NCI-H187 (cell line): ENCODE measurements at places on chromosomes 16 and 17.
A peak's percentile ranks its signal among the peaks of the same experiment; 100 is the strongest.

GRCh38 chr16:77951788-77952187 lies 70.6 kb upstream of the CLEC3A start:
- peak; percentile 12 for DNase-seq

- no peak for DNase-seq
Observed at GRCh38 chr17:76437467-76438402, 15.2 kb downstream of the UBE2O start.

- peak; percentile 92 for DNase-seq
Observed at GRCh38 chr16:1871974-1872635, at the start of gene MEIOB. MEIOB (minus strand) TSS chr16:1872164; CDS start chr16:1868175, 3,989 bp downstream.

- DNase-seq: no peak
Observed at GRCh38 chr17:13544765-13545164, 57.0 kb downstream of the HS3ST3A1 start.

- DNase-seq: no peak
Observed at GRCh38 chr16:49567950-49568349, 194.3 kb downstream of the C16orf78 start.

DNA sequence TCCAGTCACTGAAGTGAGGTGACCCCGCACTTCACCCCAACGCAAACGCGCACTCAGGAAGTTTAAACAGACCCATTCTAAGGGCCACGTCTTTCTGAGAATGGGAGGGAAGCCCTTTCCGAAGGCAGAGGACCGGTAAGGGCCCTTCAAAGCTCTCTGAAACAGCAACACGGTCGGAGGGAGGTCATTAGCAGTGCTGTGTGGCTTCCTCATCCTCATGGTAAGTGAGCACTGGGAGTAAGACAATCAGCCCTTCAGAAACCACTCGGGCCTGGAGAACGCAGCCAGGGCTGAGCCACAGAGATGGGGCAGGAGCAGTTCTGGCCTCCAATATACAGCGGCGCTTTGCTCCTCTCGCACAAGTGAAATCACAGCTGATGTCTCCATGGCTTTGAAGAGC lies 23.7 kb downstream of the SRL start:
- DNase-seq: peak; percentile 69

- no peak for DNase-seq
Observed at GRCh38 chr17:18324140-18325050, 9.3 kb downstream of the SMCR8 start.

DNA sequence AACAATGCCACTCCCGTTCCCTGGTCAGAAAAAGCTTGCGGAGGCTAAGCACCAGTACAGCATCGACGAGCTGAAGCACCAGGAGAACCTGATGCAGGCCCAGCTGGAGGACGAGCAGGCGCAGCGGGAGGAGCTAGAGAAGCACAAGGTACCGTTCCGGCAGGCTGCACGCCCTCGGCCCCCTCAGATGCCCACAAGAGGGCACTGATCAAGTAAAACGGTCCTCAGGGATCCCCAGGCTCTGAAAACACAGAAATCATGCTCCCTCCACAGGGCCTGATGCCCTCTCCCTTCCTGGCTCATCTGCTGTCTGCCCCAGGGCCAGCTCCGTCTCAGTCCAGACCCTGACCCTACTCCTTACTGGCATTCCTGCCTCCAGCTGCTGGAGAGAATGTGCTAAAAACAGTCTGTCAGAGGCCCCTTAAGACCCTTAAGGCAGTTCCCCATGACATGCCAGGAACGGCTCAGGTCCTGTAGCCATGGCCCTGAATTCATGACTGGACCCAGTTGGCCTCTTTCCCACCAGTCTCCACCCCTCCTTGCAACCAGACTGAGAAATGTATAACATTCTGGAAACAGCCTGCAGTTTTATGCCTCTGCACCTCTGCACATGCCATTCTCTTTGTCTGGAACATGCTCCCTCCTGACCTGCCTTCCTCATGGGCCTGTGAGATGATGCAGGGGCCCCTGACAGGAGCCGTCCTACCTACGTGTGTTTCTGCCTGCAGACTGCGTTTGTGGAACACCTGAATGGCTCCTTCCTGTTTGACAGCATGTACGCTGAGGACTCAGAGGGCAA lies 21.8 kb downstream of the DRC3 start:
- no peak for DNase-seq

DNA sequence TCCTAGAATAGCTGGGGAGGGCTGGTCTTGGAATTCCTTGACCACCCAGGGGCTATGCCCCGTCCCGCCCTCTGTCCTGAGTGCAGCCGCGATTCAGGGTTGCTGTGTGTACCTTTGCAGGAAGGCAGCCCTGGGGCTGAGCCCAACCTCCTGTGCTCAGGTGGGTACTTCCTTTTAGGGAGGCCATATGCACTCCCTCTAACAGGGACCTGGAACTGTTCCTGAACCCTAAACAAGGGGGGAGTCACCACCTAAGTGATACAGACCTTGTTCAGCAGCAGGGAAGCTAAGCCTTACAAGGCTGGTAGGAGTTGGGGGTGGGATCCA lies 24.6 kb downstream of the LLGL2 start:
- no peak for DNase-seq

DNA sequence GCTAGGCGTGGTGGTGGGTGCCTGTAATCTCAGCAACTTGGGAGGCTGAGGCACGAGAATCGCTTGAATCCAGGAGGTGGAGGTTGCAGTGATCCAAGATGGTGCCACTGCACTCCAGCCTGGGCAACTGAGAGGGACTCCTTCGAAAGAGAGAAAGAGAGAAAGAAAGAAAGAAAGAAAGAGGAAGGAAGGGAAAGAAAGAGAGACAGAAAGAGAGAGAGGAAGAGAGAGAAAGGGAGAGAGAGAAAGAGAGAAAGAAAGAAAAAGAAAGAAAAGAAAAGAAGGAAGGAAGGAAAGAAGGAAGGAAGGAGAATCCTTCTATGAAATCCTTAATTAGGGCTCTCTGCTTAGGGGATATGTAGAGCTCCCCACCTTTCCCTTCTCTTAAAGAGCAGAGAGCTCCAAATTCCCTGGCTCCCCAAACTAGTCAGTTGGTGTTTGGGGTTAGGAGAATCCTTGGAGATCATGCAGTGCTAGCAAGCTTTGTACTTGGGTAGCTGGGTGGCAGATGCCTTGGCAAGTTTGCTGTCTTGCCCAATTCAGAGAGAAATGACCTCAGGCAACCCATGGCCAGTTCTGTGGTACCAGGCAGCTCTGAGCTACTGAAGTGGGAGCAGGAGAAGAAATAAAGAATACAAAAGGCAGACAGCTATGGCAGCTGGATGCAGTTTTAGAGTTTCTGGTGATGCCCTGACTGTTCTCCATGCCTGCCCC lies 8.9 kb upstream of the HOXB13 start:
- no peak for DNase-seq

DNA sequence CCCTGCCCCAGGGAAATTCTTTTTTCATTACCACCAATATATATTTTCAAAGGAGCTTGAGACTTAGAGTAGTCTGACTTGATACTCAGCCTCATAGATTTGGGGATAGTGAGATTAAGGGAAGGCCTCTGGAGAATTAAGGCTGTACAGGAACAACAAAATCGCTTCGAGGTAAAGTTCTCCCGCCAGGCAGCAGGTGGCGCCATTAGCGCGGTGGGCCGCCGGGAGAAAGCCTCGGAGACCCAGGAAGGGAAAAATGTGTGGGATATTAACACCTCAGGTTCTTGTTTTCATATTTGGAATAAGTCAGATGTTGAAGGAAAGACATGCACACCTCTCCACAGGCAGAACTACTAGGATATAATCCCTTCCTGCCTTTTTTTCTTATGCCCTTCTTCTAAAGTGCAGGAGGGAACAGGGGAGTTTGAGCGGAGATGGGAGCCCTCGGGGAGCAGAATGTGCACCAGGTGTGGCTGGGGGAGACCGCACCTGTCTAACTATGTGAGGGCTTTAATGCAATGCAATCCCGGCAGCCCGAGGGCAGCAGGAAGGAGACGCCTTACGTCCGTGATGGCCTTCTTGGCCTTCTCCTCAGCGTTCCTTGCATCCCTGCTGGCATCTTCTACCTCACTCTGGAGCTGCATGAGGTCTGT lies 25.9 kb downstream of the MYH3 start:
- DNase-seq: no peak

GRCh38 chr17:78924481-78925151 lies 571 bp downstream of the TIMP2 start:
- no peak for DNase-seq

DNA sequence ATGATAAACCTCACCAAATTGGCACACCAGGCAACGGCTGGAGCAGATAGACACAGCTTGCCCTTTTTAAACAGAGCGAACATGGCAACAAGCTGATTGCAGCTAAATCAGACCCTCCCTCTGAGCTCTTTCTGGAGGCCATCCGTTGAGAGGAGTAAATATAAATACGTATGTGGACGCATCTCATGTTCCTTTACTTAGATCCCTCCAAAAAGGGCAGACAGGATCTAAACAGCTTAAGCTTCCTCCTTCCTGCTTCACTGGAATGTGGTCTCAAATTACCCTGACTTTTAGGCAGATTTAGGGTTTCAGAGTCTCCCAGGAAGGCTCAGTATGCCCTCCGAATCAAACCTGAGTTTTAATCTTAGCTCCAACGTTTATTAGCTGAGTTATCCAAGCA lies 204.7 kb upstream of the GOT2 start:
- DNase-seq: no peak

- DNase-seq: no peak
Observed at GRCh38 chr16:89563639-89564392, 3.3 kb downstream of the RPL13 start.

DNA sequence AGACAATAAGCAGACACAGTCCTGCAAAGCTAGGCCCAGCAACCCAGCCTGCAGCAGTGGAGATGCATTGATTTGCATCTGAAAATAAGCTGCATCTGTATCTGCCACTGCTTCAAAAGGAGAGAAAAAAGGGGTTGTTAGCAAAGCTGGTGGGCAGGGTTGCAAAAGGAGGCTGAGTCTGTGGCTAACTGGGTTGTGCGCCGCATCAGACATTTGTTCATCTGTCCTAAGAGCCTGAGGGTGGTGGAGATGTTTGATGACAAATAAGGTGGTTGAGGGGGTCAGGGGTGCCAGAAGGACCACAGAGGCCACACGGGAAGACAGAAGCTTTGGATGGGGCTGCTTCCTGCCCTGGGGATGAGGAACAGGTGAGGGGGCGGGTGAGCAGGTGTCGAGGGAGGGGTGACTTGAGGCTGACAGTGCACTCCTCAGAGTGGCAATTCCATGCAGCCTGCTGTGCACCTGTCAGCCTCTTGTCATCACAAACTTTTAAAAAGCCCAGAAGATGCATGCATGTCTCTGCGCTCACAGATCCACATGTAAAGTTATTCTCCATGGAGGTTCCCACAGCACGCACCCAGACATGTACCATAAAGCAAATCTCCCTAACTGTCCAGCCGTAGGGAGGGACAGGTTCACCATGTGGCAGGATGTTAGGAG lies 35.4 kb downstream of the WSB1 start:
- no peak for DNase-seq

- DNase-seq: no peak
Observed at GRCh38 chr16:69820926-69821541, 58.9 kb downstream of the WWP2 start.

- DNase-seq: no peak
Observed at GRCh38 chr16:81717662-81718189, 61.4 kb upstream of the PLCG2 start.

- DNase-seq: no peak
Observed at GRCh38 chr17:66950886-66951604, 13.5 kb upstream of the CACNG4 start.

- DNase-seq: no peak
Observed at GRCh38 chr16:35752012-35752772, 2292.8 kb downstream of the TP53TG3F start.

DNA sequence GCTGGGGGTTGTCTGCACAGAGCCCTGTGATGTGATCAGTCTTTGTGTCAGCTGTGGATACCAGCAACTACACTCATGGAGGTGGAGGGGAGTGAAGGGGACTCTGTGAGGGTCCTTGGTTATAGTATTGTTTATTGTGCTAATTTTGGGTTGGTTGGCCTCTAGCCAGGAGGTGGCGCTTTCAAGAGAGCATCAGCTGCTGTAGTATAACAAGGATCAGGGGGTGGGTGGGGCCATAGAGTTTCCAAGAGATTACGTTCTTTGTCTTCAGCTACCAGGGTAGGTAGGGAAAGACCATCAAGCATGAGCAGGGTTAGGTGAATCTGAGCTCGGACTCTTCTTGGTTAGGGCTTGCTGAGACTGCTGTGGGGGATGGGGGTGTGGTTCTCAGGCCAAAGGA lies 97.1 kb upstream of the HS3ST3A1 start:
- DNase-seq: no peak

- DNase-seq: no peak
Observed at GRCh38 chr16:11405331-11406176, 60.3 kb downstream of the RMI2 start.

GRCh38 chr16:57695680-57696069 lies 1.1 kb downstream of the DRC7 start:
- no peak for DNase-seq

DNA sequence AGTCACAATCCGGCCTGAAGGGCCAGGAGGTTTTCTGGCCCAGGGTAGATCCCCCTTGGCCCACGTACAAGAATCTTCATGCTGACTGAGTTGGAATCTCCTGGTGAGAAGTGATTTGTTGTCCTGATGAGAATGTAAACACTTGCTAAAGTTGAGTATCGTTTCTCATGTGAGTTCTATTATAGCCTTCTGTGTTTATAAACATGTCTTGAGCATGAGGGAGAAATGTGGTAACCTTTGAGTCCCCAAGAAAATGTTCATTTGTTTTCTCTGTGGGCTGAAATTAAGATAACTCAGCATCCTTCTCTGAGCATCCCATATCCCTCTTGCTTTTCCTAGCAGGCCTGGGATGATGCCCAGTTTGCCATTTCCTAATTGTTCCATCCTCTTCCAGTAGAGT lies 204.8 kb downstream of the FTO start:
- DNase-seq: no peak

DNA sequence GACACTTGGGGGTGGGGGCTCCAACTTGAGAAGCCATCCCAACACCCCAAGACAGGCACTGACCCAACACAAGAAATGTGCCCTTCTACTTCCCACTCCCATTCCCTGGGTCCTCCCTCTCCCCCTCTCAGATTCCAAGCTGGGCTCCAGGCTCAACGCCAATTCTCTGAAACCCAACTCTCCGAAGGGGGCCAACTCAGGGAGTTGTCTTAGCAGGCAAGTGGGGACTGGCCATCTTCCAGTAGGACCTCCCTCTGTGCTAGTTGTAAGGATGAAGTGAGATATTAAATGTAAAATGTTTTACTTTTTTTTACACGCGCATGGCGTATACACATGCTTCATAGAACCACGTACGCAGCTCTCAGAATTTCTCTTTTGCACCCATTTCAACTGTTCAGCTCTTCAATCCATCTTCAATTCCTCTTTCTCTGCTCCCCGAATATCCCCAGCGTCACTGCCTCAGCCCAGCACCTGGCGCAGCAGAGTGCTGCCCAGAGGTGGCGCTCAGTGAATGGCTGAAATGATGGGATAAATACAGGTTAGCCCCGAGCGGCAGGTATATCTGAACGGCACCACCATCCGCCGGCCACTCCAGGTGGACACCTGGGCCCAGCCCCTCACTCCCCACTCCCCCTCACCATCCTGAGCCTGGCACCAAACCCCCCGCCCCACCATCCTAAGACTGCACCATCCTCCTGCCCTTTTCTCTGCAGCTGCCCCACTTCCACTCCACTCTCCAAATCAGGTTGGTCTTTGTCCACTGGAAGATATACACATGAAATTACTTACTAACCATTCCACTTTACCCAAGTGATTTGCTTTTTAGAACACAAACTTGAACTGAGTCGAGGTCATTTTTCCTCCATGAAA lies 43.9 kb upstream of the TNRC6C start:
- DNase-seq: no peak

GRCh38 chr17:40070709-40071312 lies 8.0 kb downstream of the THRA start:
- no peak for DNase-seq
